ENCODE measurements at places on chromosomes 1 and 21.

DNA sequence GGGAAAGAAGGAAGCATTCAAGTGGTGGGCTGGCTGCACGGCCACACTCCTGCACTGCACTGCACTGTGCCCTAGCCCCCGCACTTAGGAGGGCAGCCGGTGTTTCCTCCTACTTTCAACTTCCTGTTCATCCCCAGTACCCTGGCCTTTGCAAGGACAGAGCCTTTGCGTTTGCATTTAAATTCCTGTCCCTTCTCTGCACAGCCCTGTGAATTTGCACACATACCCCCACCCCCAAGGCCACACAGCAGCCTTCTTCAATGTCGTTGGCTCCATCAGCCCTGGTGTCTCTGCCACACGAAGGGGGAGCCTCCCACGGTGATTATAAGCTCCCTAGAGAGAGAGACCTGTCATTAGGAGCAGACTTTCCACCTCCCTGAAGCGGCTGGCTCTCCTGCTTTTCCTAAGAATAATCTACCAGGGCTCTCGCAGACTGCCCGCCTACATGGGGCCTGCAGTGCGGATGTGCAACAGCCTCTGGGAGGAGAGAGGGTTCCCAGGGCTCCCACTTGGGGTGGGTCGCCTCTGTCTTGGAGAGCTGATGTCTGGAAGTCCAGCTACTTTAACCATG is 13.2 kb upstream of the SLC45A3 start:
- no peak for DNase-seq

GRCh38 chr1:201582705-201583442 is 43.9 kb downstream of the NAV1 start:
- no peak for DNase-seq

- no peak for DNase-seq
Measured at GRCh38 chr1:88701275-88701674, 17.2 kb downstream of the PKN2 start.

DNA sequence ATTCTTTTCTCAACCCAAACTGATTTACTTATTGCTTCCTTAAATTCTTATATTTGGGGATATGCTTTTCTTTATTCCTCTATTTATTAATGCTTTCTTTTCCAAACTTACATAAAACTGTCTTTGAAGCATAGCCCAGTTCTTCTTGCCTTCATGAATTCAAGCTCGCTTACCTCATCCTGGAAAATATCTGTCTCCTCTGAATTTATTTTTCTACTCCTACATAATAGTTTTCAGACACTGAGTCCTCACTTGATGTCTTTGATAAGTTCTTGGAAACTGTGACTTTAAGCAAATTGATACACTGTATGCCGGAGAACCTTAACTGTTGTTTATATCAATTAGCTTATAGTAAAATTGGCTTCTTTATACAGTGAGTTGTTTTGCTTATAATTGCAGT is 93.8 kb downstream of the ZFYVE9 start:
- DNase-seq = no peak

GRCh38 chr1:1021010-1021919 is 1.3 kb downstream of the AGRN start:
- no peak for DNase-seq

All from stimulated activated CD4-positive, alpha-beta T cell treated with anti-CD3 and anti-CD28 coated beads, Interleukin-1b, Interleukin-23, amount 100 ng/mL, for 1 hour (primary cell).